Fibroblast of lung (primary cell): ENCODE measurements at places on chromosomes 2 and 18.

DNA sequence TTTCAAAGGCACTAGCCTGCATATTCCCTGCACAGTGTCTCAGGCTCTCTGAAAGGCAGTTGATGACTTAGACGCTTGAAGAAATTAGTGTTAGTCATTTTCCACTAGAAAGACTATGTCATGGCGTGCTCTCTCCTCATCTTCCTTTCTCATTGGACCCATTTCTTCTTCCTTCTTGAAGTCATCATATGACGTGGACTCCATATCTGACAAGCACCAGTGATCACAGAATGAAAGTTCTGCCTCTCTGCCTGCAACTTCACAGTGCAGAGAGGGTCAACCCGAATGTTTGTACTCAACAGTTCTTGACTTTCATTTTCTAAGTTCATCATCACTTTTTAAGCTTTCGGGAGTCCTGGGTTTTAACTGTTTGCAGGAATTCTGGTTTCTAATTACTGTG is 63.7 kb upstream of the CYRIA start:
- DNase-seq, result no peak

DNA sequence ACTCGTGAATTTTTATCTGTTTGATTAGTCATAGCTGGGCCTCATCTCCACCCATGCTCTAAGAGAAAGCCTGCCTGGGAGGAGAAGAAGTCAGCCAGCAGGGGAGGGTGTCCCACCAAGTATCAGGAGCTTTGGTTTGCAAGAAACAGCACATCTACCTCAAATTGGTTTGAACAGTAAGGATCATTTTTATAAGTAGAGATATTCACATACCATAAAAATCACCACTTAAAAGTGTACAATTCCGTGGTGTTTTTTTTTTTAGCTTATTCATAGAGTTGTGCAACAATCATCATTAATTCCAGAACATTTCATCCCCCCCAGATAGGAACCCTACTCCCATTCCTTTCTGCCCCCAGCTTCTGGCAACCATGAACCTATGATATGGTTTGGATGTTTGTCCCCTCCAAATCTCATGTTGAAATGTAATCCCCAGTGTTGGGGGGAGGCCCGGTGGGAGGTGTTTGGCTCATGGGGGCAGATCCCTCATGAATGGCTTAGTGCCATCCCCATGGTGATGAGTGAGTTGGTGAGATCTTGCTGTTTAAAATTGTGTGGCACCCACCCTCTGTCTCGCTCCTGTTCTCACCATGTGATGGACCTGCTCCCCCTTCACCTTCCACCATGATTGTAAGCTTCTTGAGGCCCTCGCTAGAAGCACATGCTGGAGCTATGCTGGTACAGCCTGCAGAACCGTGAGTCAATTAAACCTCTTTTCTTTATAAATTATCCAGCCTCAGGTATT is 36.2 kb upstream of the HS6ST1 start:
- peak; percentile 33 for DNase-seq

GRCh38 chr18:23884681-23885375 is 129.7 kb upstream of the TTC39C start:
- DNase-seq, result no peak

- DNase-seq, result no peak
Observed at GRCh38 chr2:168375195-168375798, 80.8 kb upstream of the CERS6 start.

GRCh38 chr2:46499392-46499785 is 20.0 kb downstream of the TMEM247 start:
- no peak for DNase-seq

DNA sequence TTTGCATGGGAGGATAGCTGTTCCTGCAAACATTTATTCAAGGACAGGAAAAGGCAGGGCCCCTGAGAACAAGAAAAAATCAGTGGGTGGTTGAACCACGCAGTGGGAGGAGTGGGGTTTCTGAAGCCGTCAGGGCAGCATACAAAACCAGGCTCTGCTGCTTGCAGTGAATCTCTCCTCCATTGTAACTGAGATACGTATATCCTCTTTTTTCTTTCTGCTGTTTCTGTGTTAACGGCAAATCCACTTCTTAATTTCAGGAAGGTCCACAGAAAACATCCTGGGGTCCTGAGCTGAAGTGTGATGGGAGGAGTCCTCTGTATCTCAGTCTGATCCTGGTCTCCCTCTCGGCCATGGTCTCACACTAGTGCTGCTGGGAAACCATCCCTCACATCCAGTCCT is 27.2 kb upstream of the KCNF1 start:
- DNase-seq, result no peak

DNA sequence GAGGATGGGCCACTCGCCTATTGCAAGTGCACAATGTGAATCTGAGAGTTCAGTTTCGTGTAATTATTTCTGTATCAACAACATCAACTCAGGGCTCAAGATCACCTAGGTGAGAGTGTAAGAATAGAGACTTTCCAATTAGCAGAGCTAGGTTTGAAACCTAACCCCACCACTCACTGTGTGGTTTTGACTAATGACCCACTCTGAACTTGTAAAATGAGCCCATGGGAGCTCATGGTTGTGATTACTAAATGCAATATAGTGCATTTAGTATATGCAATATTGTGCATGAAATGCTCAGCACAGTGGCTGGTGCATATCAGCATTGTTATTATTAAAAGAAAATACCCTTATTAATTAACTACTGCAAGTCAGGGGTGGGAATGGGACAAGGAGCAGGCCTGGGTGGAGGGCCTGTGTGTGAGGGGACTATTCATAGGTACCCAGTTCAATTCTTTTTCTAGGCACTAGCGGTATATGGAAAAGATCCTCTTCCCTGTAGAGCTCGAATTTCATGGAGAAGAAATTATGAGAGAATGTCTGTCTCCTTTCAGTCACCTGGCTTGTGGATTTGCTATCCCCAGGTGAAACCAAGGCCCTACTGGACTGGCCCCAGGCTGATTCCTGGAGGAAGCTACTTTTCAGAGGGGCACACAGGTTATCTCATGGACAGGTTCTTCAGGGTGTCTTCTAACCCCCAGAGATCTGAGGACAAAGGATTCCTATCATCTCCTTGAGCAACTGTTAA is 169.5 kb downstream of the GFPT1 start:
- DNase-seq, result no peak

- no peak for DNase-seq
Observed at GRCh38 chr2:238457927-238458324, 31.2 kb downstream of the ASB1 start.

DNA sequence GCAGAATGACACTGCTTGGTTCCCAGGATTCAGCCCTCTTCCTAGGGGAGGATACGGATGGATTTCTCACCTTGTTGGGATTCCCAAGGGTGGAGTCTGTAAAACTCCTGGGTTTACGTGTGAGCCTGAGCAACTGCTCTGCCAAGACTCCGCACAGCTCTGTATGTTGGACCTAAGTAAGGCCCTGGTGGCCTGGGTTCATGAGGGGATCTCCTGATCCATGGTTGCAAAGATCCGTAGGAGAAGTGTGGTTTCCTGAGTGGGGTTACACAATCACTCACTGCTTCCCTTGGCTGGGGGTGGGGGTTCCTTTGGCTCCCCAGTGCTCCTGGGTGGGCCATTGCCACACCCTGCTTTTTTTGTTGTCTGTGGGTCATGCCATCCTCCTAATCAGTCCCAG is 37.7 kb downstream of the ANKRD12 start:
- DNase-seq, result no peak

- peak; percentile 77 for DNase-seq
Observed at GRCh38 chr2:9165625-9166024, 41.0 kb upstream of the ASAP2 start.

- DNase-seq, result no peak
Observed at GRCh38 chr2:43526994-43527393, 68.8 kb downstream of the THADA start.
